Mesenteric fat pad (tissue), 1 donor: ENCODE measurements at places on chromosomes 13 and 19.

DNA sequence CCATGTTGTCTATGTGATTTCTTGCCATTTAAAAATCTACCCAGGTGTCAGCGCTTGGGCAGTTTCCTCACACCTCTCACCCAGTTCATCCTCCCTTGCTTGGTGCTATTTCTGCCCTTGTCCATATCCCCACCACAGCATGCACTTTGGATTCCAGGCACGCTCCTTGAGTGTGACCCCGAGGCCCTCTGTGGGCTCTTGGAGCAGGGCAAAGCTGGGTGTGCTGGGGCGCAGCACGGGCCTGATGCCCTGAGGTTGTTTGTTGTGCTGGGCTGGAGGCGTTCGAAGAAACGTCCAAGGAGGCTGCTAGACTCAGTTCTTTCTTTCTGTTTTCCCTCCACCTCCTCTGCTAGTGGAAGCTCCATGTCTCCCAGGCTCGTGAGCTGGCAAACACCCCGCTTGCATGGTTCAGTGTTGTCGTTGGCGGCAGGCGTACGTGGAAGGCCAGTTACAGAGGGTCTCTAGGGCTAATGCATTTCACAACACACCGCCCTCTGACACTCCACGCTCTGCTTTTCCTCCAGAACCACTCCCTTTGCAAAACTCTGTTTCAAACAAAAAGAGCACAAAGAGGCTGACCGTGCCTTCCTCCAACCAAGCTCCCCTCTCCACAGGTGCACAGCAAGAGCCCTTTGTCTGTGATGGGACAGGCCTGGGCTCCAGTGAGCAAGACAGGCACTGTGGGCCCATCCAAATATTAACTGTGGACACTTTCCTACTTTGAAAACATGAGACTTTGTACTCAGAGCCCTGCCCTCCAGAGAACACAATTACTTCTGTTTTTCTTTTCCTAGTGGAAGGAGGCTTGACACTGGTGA lies 117.7 kb upstream of the GJB6 start:
- DNase-seq: no peak

GRCh38 chr19:49773663-49774350 lies 7.0 kb downstream of the AP2A1 start:
- DNase-seq: no peak

GRCh38 chr13:40522282-40522681 lies 144.2 kb downstream of the FOXO1 start:
- DNase-seq: no peak

GRCh38 chr19:50311723-50312635 lies 17.2 kb downstream of the KCNC3 start:
- no peak for DNase-seq

DNA sequence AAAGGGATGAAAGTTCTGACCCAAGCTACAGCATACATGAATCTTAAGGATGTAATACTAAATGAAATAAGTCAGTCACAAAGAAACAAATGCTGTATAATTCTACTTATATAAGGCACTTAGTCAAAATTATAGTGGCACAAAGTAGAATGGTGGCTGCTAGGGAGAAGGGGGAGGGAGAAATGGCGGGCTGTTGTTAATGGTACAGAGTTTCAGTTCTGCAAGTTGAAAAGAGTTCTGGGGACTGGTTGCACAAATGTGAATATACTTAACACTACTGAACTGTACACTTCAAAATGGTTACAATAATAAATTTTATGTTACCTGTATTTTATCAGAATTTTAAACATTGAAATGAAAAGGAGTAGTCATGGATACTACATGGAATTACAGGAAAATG lies 48.9 kb upstream of the CLDN10 start:
- no peak for DNase-seq

GRCh38 chr13:113046128-113046882 lies 59.3 kb upstream of the F7 start:
- DNase-seq: no peak

GRCh38 chr19:47663911-47664771 lies 49.1 kb upstream of the EHD2 start:
- DNase-seq: no peak

GRCh38 chr19:22144394-22144793 lies 52.4 kb downstream of the ZNF676 start:
- DNase-seq: no peak

GRCh38 chr13:113641426-113641825 lies 16.6 kb downstream of the ATP4B start:
- peak; percentile 68 for DNase-seq

DNA sequence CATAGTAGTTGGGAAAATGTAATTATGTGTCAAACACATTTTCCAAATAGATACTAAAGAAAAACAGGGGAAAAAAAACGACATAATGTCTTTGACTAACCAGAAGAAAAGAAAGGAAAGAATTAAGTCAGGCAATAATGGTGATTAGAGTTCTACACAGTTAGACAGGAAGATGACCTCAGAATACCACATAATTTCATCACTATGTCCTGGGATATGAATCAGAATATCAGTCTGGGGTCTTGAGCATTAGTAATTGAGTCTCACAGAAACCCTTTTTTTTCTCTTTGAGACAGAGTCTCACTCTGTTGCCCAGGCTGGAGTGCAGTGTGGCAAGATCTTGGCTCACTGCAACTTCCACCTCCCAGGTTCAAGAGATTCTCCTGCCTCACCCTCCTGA lies 503.4 kb downstream of the SLITRK1 start:
- no peak for DNase-seq

DNA sequence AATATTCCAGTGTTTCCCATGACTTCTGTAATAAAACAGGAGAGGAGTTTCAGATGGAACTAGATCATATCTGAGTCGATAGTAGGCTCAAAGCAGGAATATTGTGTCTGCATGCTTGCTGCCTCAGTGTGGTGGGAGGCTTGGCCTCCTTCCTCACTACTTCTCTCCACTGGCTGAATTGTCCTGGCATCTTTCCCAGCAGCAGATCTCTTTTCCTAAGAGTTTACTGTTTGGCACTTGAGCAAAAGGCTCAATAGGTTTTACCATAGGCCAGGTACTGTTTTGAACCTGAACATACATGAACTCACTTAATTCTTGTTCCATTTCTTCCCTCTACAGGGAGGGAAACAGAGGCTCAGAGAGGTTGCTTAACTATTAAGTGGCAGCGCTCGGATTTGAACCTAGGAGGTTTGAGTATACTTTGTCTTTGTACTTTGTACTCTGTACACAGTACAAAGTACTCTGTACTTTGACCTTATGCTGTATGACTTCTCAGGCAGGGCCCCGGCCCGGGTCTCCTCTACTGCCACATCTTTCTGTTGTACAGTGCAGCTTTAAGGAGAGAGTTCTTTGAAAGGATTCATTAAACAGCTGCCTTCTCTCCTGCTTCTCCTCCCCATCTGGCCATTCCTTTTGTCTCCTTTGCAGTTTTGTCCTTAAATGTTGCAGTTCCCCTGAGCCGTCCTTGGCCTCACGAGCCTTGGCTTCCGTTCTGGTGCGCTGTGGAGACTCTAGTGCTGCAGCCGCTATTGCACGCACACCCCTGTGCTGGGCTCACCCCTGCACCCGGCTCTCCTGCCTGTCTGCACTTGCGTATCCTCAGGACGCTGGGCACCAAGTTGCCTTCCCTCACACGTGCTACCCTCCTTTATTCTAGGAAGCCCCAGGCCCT lies 8.1 kb downstream of the B3GLCT start:
- DNase-seq: no peak
